ENCODE measurements at places on chromosomes 1 and 21. TPM values are rescaled to one million over a fixed set of nuclear protein-coding genes. Genes with fewer than 3 reads are reported as not detected.

The NBPF10 gene
- 1.8 TPM for polyA plus RNA-seq

The S100A9 gene
- polyA plus RNA-seq, result 17.0 TPM

The FDPS gene
- polyA plus RNA-seq, result 106 TPM

The GNG12 gene
- 37.1 TPM for polyA plus RNA-seq

The B3GALT2 gene
- polyA plus RNA-seq, result 13.3 TPM

The ETV3L gene
- not detected for polyA plus RNA-seq

GRCh38 chr21:37257511-37257966 lies 9.6 kb downstream of the VPS26C start:
- peak; percentile 38 for DNase-seq

GRCh38 chr1:23400324-23401114 lies 24.0 kb downstream of the TCEA3 start:
- no peak for DNase-seq

GRCh38 chr1:63635681-63636080 lies 42.5 kb downstream of the PGM1 start:
- DNase-seq, result no peak

GRCh38 chr1:165352442-165353293 lies 3.8 kb downstream of the LMX1A start:
- no peak for DNase-seq

- DNase-seq, result no peak
Measured at GRCh38 chr1:179856296-179856695, 21.3 kb downstream of the TOR1AIP2 start.

DNA sequence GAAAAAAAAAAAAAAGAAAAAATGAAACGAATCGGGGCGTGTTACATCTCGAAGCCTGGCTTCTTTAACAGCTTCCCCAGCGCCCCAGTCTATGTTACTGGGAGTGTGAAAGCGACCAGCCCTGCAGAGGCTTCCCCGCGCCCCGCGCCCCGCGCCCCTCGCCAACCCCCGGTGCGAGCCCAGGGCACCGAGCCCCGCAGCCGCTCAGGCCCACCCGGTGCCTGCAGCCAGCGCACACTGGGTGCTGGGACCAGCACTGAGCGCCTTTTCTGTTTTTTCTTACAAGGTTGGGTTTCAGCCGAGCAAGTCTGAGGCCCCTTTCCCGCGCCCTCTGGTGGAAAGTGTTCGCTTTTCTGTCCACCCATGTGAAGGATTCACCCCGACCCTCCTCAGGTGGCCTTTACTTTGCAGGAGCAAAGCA lies 42.1 kb upstream of the ZNF496 start:
- DNase-seq, result peak; percentile 56

- DNase-seq, result no peak
Measured at GRCh38 chr21:21196848-21197247, 198.6 kb downstream of the NCAM2 start.

DNA sequence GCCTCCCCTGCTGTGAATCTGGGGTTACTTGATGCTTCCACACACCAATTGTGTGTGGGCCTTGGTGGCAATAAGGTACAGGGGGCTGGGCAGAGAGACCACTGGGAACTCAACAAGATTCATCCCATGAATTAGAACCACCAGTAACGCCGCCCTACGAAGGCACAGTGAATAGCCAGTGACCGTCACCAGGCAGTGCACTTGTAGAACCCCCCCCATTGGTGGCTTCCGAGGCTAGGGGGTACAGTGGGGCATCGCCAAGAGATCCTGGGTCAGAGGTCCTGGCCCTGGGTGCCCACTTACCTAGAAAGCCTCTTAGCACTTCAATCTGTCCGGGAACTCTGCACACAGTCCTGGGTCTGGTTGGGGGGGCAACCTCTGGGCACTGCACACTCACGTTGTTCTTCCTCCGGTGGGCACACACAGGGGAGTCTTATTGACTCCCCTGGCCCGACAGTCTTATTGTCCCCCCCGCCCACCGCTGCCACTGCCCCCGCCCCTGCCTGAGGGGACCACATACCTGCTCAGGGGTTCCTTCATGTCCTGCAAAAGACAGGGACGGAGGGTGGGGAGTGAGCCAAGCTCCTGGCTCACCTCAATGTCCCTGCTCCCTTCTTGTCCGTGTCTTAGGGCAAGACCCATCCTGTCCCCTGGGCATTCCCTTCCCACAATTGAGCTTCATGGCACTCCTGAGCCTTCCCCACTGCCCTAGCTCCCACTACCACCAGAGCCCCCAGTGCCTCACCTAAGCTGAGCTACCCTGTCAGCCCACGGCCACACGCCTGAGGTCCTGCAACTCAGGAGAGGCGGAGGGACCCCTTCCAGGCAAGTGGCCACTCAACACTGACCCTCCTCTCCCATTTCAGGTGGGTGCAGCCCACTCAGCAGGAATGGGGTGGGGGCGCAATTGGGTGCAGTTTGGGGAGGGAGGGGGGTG lies 2.5 kb upstream of the TRIM11 start:
- DNase-seq, result no peak

DNA sequence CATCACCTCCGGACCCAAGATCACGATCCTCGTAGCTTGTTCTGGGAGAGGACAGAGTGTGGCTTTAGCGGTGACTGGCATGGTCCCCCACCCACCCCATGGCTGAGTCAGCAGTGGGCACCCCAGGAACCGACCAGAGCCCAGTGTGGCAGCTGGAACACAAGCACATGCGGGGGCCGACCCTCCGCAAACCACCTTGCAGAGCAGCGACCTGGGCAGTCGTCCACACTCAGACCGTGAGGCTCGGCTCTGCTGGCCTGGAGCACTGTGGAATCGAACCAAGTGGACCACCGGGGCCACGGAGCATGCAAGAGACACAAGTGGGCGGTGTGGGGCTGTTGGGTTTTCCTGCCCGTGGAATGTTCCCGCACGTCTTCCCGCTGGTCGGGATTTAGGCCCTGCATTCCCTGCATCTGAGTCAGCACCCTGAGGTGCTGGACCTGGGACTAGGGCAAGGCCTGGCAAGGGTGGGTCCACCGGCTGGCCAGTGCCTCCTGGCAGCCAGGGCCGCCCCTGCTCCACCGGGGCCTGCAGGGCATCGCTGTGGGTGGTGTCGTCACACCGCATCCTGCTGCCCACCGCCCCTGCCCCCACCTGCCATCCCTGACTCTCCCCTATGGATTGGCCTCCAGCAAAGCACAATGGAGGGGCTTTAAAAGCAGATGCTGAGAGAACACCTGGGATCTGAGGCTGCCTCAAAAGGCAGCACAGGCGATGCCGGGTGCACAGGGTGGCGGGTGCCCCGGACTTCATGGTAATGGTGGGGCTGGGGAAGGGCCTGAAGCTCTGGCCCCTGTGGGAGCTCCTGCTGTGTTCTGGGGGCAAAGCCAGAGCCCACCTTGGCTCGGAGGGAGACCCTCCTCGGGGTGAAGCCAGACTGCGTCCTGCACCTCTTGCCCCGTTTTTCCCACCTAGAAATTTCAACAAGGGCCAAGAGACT lies 18.5 kb downstream of the MORN1 start:
- DNase-seq, result no peak

- DNase-seq, result no peak
Measured at GRCh38 chr1:244322791-244323521, 128.8 kb downstream of the ADSS2 start.

- DNase-seq, result no peak
Measured at GRCh38 chr1:106360252-106360651, 696.2 kb upstream of the PRMT6 start.

- no peak for DNase-seq
Measured at GRCh38 chr1:81582467-81582986, 218.2 kb upstream of the ADGRL2 start.

DNA sequence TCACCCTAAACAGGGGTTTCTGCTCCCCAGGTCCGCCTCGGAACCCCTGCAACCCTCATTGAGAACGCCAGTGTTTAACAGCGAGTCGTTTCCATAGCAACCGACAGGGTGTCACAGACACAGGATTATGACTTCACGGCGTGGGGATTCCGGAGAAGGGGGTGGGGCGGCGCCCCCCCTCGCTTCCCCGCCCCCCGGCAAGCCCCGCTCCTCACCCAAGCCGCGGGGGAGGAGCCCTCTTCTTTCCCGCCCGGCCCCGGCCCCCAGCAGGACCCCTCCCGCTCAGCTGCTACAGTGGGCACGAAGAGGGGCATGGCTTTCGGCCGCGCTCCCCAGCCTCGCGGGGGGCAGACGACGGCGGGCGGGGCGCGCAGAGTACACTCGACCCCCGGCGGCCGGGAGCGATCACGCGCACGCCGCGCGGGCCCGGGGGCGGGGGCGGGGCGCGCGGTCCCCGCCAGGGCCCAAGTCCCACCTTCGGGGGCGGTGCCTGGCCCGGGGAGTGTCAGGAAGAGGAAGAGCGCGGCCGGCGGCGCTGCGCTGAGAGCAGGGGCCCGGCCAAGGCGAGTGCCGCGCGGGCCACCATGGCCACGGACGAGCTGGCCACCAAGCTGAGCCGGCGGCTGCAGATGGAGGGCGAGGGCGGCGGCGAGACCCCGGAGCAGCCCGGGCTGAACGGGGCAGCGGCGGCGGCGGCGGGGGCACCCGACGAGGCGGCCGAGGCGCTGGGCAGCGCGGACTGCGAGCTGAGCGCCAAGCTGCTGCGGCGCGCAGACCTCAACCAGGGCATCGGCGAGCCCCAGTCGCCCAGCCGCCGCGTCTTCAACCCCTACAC lies at the start of gene EFHD2:
Gene EFHD2 (plus strand): TSS at position 501 of the 835 bp plus-strand sequence. CDS start 84 bp downstream, at position 585.
- peak; percentile 89 for DNase-seq

DNA sequence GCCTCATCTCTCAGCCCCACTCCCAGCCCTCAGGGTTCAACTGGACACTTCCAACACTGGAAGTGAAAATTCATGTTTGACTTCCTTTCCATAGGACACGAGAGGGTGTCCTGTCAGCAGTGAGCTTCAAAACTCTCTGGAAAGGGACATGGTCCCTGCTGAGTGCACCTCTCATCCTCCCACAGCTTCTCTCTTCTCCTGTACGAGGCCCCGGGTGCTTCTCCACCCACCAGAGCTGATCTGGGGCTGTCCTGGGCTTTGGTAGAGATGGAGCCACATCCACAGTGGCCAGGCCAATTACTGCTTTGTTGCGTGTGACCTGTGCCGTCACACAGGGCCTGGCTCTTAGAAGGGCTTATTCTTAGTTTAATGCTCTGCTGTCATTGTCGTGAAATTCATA lies 182.3 kb downstream of the RRAGC start:
- no peak for DNase-seq

- no peak for DNase-seq
Measured at GRCh38 chr1:21237446-21238088, 52.7 kb downstream of the ECE1 start.
